ENCODE measurements at places on chromosomes 3 and 15. TPM values are rescaled to one million over a fixed set of nuclear protein-coding genes. Genes with fewer than 3 reads are reported as not detected.

The CAMKV gene
- not detected for total RNA-seq

The TM4SF1 gene
- 140 TPM for total RNA-seq

The ROBO2 gene
- 1.0 TPM for total RNA-seq

The SAXO2 gene
- total RNA-seq, result 0.44 TPM

The GPR27 gene
- not detected for total RNA-seq

The RTP4 gene
- 2.8 TPM for total RNA-seq

The MRPS25 gene
- 16.6 TPM for total RNA-seq

The VIPR1 gene
- total RNA-seq, result not detected

The PTPRG gene
- 58.2 TPM for total RNA-seq

The CALML4 gene
- 3.6 TPM for total RNA-seq

The RYR3 gene
- total RNA-seq, result not detected

The STAB1 gene
- total RNA-seq, result 1.6 TPM

The AGTR1 gene
- 3.3 TPM for total RNA-seq

The ALPK3 gene
- total RNA-seq, result 0.87 TPM

The MEIS2 gene
- 51.1 TPM for total RNA-seq

The GOLGA6A gene
- not detected for total RNA-seq

The GOLGA8T gene
- total RNA-seq, result not detected

The MAP1A gene
- 180 TPM for total RNA-seq

The NME9 gene
- total RNA-seq, result not detected

The FETUB gene
- not detected for total RNA-seq

The GPR149 gene
- total RNA-seq, result not detected

All from smooth muscle cell of trachea (primary cell).